RPMI8226 (cell line): ENCODE measurements at places on chromosomes 5 and 9.

GRCh38 chr5:88815050-88815789 lies 67.8 kb downstream of the MEF2C start:
- DNase-seq: no peak

GRCh38 chr9:18746631-18747030 lies 272.7 kb downstream of the ADAMTSL1 start:
- no peak for DNase-seq

GRCh38 chr9:135220601-135221575 lies 133.4 kb downstream of the OLFM1 start:
- no peak for DNase-seq

- DNase-seq: no peak
Observed at GRCh38 chr5:89265511-89266179, 382.7 kb upstream of the MEF2C start.

GRCh38 chr5:159915904-159916840 lies at the start of gene ADRA1B:
Gene ADRA1B, plus strand, starts transcription at chr5:159916482. Its CDS starts 424 bp downstream, at chr5:159916906.
- DNase-seq: peak; percentile 34

- no peak for DNase-seq
Observed at GRCh38 chr5:123538670-123539459, 26.9 kb downstream of the CSNK1G3 start.

DNA sequence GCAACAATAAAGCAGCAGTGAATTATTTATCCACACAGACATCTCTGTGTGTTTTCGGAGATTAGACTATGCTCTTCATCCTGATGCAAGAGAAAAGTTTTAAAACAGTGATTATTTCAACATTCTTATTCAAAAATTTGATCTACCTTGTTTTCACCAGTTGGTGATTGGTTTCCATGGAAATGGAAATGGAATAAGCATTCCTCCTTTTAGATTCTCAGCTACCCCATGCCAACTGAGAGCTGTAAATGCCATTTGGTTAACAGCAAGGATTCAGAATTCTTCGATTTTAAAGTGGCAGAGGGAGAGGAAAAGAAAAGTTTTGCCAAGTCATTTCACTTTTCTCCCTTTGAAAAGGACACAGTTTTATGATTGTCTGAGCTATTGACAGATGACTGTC lies 154.7 kb downstream of the PCSK5 start:
- DNase-seq: no peak

- no peak for DNase-seq
Observed at GRCh38 chr5:179509239-179509638, 41.1 kb upstream of the RUFY1 start.

- no peak for DNase-seq
Observed at GRCh38 chr9:135347461-135347860, 132.1 kb upstream of the PPP1R26 start.

DNA sequence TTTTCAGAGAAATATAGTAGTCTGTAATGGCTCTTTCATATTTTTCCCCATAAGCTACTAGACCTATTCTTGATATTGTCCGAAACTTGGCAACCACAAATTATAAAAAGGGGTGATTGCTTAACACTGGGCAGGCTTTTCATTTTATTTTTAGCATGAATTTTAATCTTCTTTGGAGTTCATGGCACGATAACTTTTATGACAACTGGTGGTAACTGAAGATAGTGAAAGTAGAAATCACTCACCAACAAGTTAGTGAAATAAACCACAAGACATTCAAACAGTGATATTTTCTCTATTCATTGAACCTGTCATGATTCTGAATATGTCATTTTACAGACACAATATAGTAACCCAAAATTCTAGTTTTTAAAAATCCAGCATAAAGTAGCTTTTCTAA lies 213.9 kb downstream of the PRDM9 start:
- no peak for DNase-seq

DNA sequence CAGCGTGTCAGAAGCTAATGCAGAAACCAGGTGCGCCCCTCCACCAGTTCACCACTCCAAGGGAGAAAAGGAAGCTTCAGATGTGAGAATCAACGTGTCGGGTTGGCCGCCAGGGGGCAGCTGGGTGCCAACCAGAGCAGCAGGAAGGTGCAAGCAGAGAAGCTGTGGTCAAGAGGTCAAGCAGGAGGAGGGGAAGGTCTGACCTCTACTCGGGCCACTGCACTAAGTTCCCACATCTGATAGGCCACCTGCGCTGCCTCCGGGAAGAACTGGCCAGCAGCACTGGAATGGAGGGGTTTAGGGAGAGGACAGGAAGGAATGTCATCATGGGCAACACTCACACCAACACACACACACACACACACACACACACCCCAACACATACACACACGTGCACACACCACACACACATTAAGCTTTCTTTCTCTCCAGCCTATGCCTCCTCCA lies 31.4 kb downstream of the ANXA6 start:
- DNase-seq: peak; percentile 60

DNA sequence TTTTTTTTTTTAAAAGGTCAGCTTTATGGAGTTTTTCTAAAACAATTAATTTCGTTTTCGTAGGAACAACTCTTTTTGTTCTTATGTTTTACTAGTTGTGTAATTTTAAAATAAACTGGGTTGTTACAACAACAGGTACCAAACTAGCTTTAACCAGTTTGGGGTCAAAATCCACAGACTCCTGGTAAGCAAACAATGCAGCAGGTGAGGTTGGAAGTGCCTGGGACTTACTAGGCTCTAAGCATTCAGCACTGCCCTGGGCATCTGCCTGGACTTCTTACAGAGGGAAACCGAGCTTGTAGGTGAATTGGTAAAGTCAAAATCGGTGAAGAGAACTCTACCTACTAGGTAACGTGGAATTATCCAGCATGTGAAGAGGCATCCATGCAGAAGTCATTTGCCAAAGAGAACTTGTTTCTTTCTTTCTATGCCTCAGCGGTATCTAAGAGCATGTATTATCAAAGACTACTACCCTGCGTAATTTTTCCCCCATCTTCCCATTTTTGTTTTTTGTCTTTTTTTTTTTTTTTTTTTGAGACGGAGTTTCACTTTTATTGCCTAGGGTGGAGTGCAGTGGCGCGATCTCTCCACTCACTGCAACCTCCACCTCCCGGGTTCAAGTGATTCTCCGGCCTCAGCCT lies 145.4 kb downstream of the KCTD16 start:
- DNase-seq: no peak

GRCh38 chr5:7894860-7895259 lies 25.9 kb downstream of the MTRR start:
- DNase-seq: no peak

DNA sequence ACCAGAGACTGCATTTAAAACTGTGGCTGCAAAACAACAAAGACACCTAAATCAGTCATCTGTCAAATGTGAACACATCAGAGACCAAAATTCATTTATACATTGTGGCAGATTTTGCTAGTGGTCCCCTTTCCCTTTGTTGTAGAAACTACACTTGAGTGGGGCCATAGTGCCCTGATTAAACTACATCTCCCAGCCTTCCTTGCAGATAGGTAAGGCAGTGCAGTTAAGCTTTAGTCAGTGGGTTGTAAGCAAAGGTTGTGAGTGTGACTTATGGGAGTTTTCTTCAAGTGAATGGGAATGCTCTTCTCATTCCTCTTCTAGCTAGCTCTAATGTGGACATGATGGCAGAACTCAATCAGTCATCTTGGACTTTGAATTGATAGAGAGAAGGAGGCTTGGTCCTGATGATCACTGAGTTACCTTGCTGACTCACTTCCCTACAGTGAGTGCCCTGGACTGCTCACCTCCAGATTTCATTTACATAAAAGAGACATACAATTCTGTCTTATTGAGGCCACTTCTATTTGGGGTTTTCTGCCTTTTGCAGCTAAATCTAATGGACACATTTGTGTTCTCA lies 35.2 kb upstream of the SPARC start:
- no peak for DNase-seq

DNA sequence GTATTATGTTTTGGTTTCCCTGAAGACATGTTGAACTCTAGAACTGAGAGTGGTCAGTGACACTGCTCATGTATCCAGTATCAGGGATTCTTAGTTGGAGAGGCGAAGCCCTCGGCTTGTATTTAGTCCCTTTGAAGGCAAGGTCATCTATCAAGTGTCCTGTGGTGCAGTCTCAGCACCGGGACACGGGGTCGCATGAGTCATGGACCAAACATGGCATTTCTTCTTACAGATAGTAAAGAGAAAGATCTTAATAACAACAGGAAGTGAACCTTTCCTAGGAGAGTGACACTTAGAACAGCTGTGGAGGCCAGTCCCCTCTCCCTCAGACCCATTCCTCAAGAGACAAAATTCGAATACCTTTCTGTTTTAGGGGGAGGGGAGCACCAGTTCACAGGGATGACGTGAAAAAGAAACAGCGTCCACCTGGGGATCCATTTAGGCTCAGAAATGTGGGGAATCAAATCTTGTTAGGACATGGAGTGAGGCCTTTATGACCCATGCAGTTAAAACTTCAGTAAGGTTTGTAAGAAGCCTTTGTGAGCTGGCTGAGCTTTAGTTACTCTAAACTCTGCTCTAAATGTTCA lies 86.5 kb downstream of the ADGRV1 start:
- no peak for DNase-seq

- DNase-seq: peak; percentile 2
Observed at GRCh38 chr9:133379153-133380086, 3.3 kb downstream of the STKLD1 start.

DNA sequence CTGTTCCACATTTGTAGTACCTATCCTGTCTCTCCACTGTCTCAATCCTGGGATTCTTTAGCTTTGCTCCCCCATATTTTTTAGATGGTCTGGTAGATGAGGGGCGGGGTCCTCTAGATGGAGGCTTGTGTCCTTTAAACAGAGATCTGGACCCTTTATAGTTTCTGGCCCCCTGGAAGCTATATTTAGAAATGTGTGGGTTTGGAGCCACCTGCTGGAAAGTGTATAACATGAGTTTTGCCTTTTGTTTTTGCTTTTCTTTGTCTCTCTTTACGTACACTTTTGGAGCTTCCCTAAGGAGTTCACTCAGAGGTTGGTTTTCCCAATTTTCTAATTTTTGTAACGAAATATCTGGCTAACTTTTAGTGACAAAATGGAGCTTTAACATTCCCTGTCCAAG lies 110.7 kb downstream of the CFAP95 start:
- DNase-seq: no peak

GRCh38 chr9:3043369-3043768 lies 199.5 kb upstream of the PUM3 start:
- no peak for DNase-seq

- DNase-seq: no peak
Observed at GRCh38 chr9:127761061-127761460, 17.4 kb downstream of the SH2D3C start.

DNA sequence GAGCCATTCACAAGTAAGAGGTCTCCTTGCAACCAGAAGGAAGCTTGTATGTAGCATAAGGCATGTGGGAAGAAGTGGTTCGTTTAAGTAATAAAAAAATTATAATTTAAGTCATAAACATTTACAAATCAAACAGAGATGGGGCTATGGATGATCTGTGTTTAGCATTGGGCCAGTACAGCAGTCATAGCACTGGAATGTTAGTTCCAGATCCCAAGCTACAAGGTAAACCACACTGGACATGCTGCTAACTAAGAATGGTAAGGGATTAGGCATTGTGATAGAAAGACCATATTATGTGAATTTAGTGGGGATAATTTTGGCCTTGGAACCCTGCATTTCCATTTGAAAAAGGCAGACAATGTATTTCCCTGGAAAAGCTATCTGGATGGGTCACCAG lies 170.4 kb upstream of the KCNN2 start:
- no peak for DNase-seq

GRCh38 chr5:99349787-99350186 lies 421.0 kb upstream of the CHD1 start:
- no peak for DNase-seq

- DNase-seq: no peak
Observed at GRCh38 chr5:172147857-172148256, 40.2 kb downstream of the STK10 start.

DNA sequence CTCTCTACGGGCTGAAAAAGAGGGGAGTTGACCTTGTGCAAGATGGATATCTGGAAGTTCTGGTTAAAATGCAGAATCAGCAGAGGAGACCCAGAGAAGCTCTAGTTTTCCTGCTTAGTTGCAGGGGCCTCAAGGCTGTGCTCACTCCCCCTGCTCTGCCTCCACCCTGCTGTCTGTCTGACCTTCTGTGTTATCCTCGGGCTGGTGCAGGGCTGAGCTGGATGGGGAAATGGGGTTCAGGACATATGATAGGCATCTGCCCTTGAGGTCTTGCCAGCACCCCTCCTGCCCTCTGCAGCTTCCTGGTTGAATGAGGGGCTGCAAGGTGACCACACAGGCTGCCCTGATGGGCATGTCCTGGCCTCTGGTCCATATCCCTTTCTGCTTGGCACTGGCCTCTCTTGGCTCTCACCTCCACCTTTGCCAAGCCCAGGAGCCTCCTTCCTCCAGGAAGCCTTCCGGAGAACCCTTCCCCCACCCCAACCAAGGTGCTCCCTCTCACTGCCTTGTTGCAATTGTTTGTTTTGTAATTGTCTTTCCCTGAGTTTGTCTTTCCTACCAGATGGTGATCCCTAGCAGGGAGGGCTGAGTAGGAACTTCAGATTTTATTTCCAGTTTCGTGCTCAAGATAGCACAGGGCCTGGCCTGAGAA lies 1.3 kb downstream of the TMEM268 start:
- peak; percentile 20 for DNase-seq

- DNase-seq: no peak
Observed at GRCh38 chr5:113029614-113030013, 53.0 kb downstream of the DCP2 start.

GRCh38 chr5:164059471-164059870 lies 554.1 kb downstream of the MAT2B start:
- DNase-seq: no peak

- no peak for DNase-seq
Observed at GRCh38 chr9:121233906-121234831, 32.5 kb upstream of the RAB14 start.

- peak; percentile 95 for DNase-seq
Observed at GRCh38 chr9:134366223-134367031, 40.2 kb downstream of the RXRA start.

GRCh38 chr5:73018892-73019291 lies 63.1 kb downstream of the FCHO2 start:
- DNase-seq: no peak

DNA sequence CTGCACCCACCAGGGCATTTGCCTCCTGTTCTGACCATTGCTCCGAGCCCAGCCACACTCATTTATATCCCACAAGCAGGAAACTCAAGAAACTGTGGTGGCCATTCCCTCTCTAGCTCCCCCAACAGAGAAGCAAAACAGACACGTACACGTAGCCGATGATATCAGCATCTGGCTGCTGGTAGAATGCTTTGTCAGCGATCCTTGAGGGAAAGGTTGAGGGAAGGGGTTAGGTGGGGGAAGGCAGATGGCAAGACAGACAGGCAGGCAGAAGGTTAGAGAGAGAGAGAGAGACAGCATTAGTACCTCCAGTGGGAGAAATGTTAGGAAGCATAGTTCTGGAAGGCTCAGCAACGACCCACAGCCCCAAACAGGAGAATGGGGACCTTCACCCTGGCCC lies 7.8 kb downstream of the HIGD2A start:
- DNase-seq: peak; percentile 90

- no peak for DNase-seq
Observed at GRCh38 chr9:89372979-89373378, 54.7 kb downstream of the SECISBP2 start.

- no peak for DNase-seq
Observed at GRCh38 chr9:124248960-124249359, 8.8 kb upstream of the NEK6 start.

- no peak for DNase-seq
Observed at GRCh38 chr5:154203798-154204578, 13.5 kb downstream of the GALNT10 start.
